NCI-H2081 treated with DMSO at 0.1 percent for 48 hours (cell line): ENCODE measurements at places on chromosomes 6 and 20.

DNA sequence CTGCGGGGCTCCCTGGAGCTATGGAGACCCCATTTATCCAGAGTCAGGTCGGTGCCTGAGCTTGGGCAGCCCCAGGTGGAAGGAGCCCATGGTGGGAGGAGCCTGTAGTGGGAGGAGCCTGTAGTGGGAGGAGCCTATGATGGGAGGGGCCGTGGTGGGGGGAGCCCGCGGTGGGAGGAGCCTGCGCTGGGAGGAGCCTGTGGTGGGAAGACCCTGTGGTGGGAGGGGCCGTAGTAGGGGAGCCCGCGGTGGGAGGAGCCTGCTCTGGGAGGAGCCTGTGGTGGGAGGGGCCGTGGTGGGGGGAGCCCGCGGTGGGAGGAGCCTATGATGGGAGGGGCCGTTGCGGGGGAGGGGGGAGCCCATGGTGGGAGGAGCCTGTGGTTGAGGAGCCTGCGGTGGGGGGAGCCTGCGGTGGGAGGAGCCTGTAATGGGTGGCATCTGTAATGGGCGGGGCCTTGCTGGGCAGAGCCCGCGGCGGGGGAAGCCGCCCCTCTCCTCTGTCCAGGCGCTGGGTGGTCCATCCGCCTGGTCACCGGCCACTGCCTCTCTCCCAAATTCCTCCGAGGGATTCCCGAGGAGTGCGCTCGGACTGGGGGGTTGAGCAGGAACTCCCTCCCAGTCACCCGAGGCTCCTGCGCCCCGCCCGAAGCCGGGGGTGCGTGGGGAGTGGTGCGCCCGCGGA lies 567 bp upstream of the FNDC11 start:
- no peak for DNase-seq

- no peak for DNase-seq
These were observed 35.9 kb upstream of the PIM1 start for GRCh38 chr6:37134036-37134395.

DNA sequence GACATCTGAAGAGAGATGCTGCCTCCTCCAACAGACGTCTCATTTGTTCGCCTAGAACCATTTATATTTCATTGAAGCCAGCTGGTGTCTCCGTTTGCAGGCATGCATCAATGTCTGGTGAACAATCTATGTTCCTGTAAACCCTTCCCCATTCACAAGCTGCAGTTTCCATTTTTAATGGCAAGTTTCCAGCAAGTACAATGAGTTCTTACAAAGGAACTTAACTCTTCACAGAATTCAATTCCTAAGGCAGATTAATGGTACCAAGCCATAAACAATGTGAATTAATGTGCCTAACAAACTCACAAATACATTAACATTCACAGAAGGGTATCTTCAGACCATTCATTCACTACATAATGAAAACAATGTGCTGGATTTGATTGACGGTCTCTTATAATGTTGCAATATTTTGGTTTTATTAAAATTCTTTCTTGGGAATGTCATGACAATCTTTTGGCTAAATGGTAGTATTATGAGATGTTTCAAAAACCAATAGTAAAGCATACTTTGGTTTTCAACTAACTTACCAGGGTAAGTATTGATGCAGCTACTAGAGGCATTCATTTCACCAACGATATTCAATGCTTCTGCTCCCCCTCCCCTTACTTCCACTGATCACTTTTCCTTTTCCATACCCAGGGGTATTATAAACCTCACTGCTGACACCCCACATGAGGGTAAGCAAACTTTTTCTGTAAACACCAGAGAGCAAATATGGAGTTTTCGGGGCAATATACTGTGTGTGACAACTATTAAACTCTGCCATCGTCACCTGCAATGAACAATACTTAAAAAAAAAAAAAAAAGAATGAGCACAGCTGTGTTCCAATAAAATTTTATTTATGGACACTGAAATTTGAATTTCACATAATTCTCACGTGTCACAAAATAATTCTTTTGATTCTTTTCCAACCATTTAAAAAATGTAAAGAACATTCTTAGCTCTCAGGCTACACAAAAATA lies 4.2 kb downstream of the AKIRIN2 start:
- no peak for DNase-seq

GRCh38 chr6:40036186-40036585 lies 101.9 kb upstream of the MOCS1 start:
- DNase-seq = no peak

DNA sequence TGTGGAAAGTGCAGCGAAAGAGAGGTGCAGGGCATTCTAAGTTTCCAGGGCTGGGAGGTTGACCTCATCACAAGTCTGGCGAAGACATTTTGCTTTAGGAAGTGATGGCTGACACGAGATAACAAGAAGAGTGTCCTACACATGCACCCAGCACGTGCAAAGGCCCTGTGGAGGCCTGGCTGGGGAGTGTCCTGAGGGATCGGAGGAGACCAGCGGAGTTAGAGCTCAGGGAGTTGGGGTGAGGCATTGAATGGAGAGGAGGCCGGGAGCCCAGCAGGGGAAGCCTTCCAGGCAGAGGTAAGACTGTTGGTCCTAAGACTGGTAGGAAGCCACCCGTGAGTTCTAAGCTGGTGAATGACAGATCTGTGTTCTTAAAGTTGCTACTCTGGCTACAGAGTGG lies 58.4 kb downstream of the PPP1R14C start:
- DNase-seq = no peak
